ENCODE measurements at places on chromosomes 1 and 21.

DNA sequence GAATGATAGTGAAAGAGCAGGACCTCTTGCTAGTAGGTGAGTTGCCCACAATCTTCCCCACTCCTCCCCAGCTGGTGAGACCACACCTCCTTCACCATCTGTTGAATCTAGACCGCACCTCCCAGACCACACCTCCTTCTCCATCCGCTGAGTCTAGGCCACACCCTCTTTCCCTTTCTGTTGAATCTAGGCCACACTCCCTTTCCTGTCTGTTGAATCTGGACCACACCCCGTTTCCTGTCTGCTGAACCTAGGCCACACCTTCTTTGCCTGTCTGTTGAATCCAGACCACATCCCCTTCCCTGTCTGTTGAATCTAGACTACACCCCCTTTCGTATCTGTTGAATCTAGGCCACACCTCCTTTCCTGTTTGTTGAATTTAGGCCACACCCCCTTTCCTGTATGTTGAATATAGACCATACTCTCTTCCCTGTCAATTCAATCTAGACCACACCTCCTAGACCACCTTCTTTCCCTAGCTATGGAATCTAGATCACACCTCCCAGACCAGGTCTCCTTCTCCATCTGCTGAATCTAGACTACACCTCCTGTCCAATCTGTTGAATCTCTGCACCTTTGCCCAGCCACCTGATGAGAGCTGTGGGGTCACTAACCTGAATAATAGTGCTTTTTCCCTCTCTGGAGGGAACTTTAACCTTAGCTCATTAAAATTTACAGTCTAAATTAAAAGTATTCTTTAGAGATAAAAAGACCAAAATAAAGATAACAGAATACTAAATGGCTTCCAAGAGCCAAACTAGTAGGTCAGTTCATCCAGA is 116.3 kb downstream of the DAB1 start:
- H3K36me3 ChIP-seq: no peaks in the 10 kb centered on the region
- no peak overlapping the region for H3K27ac ChIP-seq
- H3K4me3 ChIP-seq: no peak overlapping the region
- H3K4me1 ChIP-seq: no peaks in the 10 kb centered on the region
- peaks cover 3% of the 10 kb centered on the region for H3K27me3 ChIP-seq
- no peak for DNase-seq

GRCh38 chr1:231701306-231701705 is 74.7 kb downstream of the DISC1 start:
- H3K27me3 ChIP-seq: no peaks in the 10 kb centered on the region
- H3K36me3 ChIP-seq: peaks cover 4% of the 10 kb centered on the region
- peaks cover 64% of the 10 kb centered on the region for H3K4me1 ChIP-seq
- DNase-seq: no peak
- peak overlapping the region; percentile 85 for H3K27ac ChIP-seq

- H3K27ac ChIP-seq: peak overlapping the region; percentile 98
- H3K4me1 ChIP-seq: peaks cover 98% of the 10 kb centered on the region
- H3K27me3 ChIP-seq: no peaks in the 10 kb centered on the region
- no peak for DNase-seq
- H3K36me3 ChIP-seq: peaks cover 7% of the 10 kb centered on the region
- peak overlapping the region; percentile 5 for H3K4me3 ChIP-seq
Measured at GRCh38 chr1:230083746-230084407, 16.8 kb downstream of the GALNT2 start.

DNA sequence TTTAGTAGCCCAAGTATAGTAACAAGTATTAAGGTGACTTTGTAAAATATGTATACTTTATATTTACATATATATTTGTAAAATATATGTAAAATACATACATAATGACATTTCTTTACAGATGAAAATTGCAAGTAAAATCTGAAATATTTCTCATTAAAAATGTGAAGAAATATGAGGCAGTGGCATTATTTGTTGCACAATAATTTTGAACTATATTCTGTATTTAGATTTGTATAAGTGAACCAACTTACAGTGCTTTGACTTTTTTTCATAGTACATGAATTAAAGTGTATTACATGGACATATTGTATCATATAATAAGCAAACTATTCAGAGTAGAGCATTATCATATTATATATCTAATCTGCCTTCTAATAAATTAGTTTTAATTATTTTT is 60.3 kb downstream of the ANGPTL1 start:
- H3K36me3 ChIP-seq: no peaks in the 10 kb centered on the region
- no peaks in the 10 kb centered on the region for H3K27me3 ChIP-seq
- H3K4me1 ChIP-seq: peaks cover 8% of the 10 kb centered on the region
- no peak overlapping the region for H3K27ac ChIP-seq
- no peak for DNase-seq
- no peak overlapping the region for H3K4me3 ChIP-seq

DNA sequence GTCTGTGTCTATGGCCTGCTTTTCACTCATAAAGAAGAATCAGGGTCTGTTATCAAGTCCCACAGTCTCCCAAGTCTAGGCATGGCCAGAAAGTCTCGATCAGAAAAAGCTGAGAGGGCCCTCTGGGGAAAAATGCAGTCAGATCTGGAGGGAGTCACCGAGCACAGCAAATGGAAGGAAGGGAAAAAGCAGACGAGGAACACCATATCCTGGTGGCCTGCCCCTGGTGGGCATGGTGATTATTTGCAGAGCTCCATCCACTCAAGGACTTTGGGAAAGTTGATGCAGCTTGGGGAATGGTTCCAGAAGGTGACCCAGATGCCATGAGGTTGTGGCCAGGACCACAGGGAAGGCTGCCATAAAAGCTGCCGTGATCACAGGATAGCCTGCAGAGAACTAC is 189.1 kb downstream of the CLIC6 start:
- no peaks in the 10 kb centered on the region for H3K27me3 ChIP-seq
- peaks cover 52% of the 10 kb centered on the region for H3K36me3 ChIP-seq
- H3K27ac ChIP-seq: no peak overlapping the region
- no peak overlapping the region for H3K4me3 ChIP-seq
- H3K4me1 ChIP-seq: peaks cover 42% of the 10 kb centered on the region

DNA sequence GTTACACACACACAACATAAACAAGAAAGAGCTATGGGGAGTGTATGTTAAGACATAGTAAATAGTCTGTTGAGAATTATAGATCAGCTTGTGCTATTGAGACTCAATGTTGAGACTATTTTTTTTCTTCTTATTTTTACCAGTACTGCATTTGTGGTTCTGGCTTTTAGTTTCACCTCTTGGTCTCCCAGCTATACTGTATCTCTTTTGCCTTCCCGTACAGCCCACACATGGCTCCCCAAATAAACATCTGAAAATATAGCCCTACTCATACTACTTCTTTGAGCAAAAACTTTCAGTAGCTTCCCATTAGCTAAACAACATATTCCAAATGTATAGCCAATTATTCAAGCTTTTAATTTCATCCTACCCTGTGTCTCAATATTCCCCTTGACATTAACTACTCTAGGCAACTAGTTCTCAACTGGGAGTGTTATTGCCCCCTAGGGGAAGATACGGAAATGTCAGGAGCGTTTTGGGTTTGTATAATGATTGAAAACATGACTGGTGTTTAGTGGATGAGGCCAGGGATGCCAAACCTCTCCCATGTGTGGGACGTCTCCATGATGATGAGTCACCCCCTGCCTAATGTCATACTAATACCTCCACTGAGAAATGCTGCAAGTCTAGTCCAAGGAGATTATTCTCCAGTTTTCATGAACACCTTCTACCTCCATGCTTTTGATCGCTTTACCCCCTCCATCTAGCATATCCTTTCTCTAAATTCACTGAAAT is 6.8 kb downstream of the RPE65 start:
- no peak overlapping the region for H3K4me3 ChIP-seq
- no peaks in the 10 kb centered on the region for H3K4me1 ChIP-seq
- DNase-seq: no peak
- H3K27me3 ChIP-seq: peaks cover 4% of the 10 kb centered on the region
- H3K27ac ChIP-seq: no peak overlapping the region

GRCh38 chr1:108962681-108963051 is 618 bp downstream of the CLCC1 start:
- DNase-seq: no peak
- peak overlapping the region; percentile 86 for H3K4me3 ChIP-seq
- no peaks in the 10 kb centered on the region for H3K27me3 ChIP-seq
- H3K36me3 ChIP-seq: peaks cover 2% of the 10 kb centered on the region

GRCh38 chr1:159981351-159982055 is 27.5 kb upstream of the SLAMF9 start:
- H3K27ac ChIP-seq: no peak overlapping the region
- no peak for DNase-seq
- peaks cover 69% of the 10 kb centered on the region for H3K27me3 ChIP-seq
- H3K4me3 ChIP-seq: no peak overlapping the region

DNA sequence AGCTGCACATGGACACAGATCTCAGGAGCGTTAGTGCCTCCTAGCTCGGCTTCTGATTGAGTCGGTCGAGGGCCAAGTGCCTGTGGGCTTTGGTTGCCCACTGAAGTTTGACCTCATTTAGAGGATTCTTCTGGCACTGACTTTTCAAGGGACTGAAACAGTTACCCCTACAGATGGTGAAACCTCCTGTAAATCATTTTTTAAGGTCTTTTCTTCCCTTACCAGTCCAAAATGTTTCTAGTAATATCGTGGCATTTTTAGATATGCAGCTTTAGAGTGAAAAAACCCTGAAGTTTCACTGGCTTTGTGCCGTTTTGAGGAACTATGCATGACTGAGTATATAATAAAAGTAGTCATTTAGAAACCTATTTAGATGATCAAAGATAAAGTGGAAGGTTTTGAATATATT is 34.7 kb upstream of the L1TD1 start:
- H3K4me1 ChIP-seq: no peaks in the 10 kb centered on the region
- H3K27me3 ChIP-seq: no peaks in the 10 kb centered on the region
- H3K36me3 ChIP-seq: peaks cover 2% of the 10 kb centered on the region
- DNase-seq: no peak
- no peak overlapping the region for H3K4me3 ChIP-seq
- H3K27ac ChIP-seq: no peak overlapping the region

GRCh38 chr1:219585837-219586455 is 27.0 kb downstream of the ZC3H11B start:
- no peaks in the 10 kb centered on the region for H3K27me3 ChIP-seq
- H3K36me3 ChIP-seq: no peaks in the 10 kb centered on the region
- peaks cover 39% of the 10 kb centered on the region for H3K4me1 ChIP-seq
- no peak overlapping the region for H3K27ac ChIP-seq
- no peak overlapping the region for H3K4me3 ChIP-seq
- no peak for DNase-seq

DNA sequence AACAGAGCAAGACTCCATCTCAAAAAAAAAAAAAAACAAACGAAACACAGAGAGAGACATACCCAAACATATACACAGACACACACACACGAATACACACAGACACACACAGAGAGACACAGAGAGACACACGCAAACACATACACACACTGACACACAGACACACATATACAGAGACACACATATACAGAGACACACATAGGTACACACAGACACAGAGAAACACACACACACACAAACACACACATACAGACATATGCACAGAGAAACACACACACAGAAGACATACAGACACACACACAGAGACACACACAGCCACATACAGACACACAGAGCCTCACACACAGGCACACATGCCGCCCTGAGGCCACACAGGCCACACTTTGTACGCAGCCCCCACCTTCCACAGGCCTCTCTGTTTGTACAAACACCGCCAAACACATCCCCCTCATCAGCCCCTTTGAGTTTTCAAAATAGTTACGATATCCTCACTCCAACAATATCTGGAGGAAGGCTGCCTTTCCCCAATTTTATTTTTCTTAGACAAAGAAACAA is 57.5 kb upstream of the ABCG1 start:
- peaks cover 10% of the 10 kb centered on the region for H3K27me3 ChIP-seq
- H3K36me3 ChIP-seq: no peaks in the 10 kb centered on the region
- no peak overlapping the region for H3K4me3 ChIP-seq
- peaks cover 5% of the 10 kb centered on the region for H3K4me1 ChIP-seq
- DNase-seq: no peak

GRCh38 chr1:27606708-27607238 is 2.8 kb upstream of the AHDC1 start:
- H3K27me3 ChIP-seq: peaks cover 6% of the 10 kb centered on the region
- peak overlapping the region; percentile 70 for H3K27ac ChIP-seq
- peaks cover 21% of the 10 kb centered on the region for H3K4me1 ChIP-seq
- H3K36me3 ChIP-seq: no peaks in the 10 kb centered on the region

DNA sequence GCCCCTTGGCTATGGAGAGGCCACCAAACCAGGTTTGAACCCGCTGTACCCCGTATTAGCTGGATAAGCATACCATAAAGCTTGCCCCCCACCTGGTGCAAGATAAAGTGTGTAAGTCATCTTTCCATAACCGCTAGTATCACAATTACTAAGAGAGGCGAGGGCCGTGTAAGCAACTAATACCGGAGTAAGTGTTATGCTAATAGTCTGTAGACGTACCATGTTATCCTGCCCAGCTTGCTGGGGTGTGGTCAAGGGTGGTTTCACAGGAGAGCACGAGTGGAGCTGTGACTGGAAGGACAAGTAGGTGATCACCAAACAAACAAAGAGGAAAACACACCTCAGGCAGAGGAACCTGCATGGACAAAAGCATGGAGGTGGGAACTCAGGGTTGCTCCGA is 3.6 kb upstream of the TNFRSF1B start:
- peaks cover 19% of the 10 kb centered on the region for H3K27me3 ChIP-seq
- no peaks in the 10 kb centered on the region for H3K36me3 ChIP-seq
- DNase-seq: no peak
- H3K4me1 ChIP-seq: peaks cover 25% of the 10 kb centered on the region
- H3K4me3 ChIP-seq: no peak overlapping the region

GRCh38 chr1:216600730-216601609 is 122.3 kb downstream of the ESRRG start:
- peaks cover 12% of the 10 kb centered on the region for H3K4me1 ChIP-seq
- peak overlapping the region; percentile 81 for H3K4me3 ChIP-seq
- DNase-seq: peak; percentile 83
- H3K36me3 ChIP-seq: no peaks in the 10 kb centered on the region

GRCh38 chr1:31718327-31718897 is 14.6 kb upstream of the COL16A1 start:
- no peak overlapping the region for H3K27ac ChIP-seq
- H3K27me3 ChIP-seq: no peaks in the 10 kb centered on the region
- peaks cover 49% of the 10 kb centered on the region for H3K4me1 ChIP-seq
- no peak overlapping the region for H3K4me3 ChIP-seq

- H3K4me1 ChIP-seq: peaks cover 51% of the 10 kb centered on the region
- H3K27ac ChIP-seq: peak overlapping the region; percentile 98
- no peaks in the 10 kb centered on the region for H3K27me3 ChIP-seq
- no peak for DNase-seq
- peaks cover 3% of the 10 kb centered on the region for H3K36me3 ChIP-seq
- peak overlapping the region; percentile 87 for H3K4me3 ChIP-seq
Measured at GRCh38 chr21:38660333-38661196, 145.2 kb upstream of the ETS2 start.

DNA sequence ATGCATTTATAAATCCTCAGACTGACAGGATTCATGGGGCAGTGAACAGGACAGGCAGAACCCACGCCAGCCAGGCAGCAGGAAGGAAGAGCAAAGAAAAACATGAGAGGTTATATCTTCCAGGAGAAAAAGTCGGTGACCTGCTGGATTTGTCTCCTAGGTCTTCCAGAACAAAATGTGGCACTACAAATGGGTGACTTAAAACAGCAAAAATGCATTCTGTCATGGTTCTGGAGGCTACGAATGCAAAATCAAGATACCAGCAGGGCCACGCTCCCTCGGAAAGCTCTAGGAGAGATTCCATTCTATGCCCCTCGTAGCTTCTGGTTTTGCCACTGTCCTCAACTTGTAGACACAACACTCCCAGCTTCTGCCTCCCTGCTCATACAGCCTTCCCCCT is 63.4 kb downstream of the PSMG1 start:
- no peak for DNase-seq
- peaks cover 2% of the 10 kb centered on the region for H3K36me3 ChIP-seq
- peaks cover 25% of the 10 kb centered on the region for H3K4me1 ChIP-seq
- H3K27ac ChIP-seq: no peak overlapping the region

GRCh38 chr1:9135073-9135836 is 6.4 kb upstream of the GPR157 start:
- no peaks in the 10 kb centered on the region for H3K4me1 ChIP-seq
- H3K27me3 ChIP-seq: peaks cover 5% of the 10 kb centered on the region
- H3K27ac ChIP-seq: no peak overlapping the region
- no peak for DNase-seq
- peaks cover 5% of the 10 kb centered on the region for H3K36me3 ChIP-seq
